RPMI8226 (cell line): ENCODE measurements at places on chromosomes 4 and X.
A peak's percentile ranks its signal among the peaks of the same experiment; 100 is the strongest.

- peak; percentile 95 for DNase-seq
Observed at GRCh38 chrX:153984351-153985178, 12.0 kb downstream of the TMEM187 start.

DNA sequence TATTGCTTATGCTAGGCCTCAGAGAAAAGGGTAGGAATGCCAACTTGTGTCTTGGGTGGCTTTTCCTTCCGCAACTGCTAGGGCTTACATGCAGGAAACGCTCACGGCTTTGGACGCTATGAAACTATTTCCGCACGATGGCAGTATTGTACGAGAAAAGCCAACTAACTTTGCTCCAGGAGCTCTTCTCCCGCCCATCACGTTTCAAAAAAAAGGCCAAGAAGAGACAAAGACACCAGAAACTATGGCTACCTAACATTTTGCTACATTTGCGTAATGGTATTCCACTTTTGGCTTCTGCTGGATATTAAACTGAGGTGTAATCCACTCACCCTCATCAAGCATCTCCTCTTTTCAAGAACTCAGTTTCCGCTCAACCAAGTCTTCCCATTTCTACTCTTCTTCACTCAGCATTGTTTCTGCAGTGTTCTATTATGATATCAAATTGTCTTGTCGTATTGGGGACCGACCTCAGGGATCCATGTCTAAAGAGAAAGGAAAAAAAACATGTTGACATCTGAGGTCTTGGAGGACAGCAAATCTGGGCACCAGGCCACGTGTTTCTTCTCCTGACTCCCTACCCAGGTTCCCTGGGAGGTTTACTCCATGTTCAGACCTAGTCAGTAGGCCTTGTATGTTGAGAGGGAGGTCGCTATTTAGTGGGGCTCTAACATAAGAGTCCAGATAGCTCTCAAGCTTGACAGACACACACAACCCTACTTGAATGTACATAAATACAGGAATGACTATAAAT lies 239.4 kb upstream of the STK26 start:
- peak; percentile 96 for DNase-seq

- no peak for DNase-seq
Observed at GRCh38 chrX:12804655-12805054, 13.4 kb downstream of the PRPS2 start.

- DNase-seq, result no peak
Observed at GRCh38 chrX:17005712-17006368, 59.4 kb downstream of the REPS2 start.

DNA sequence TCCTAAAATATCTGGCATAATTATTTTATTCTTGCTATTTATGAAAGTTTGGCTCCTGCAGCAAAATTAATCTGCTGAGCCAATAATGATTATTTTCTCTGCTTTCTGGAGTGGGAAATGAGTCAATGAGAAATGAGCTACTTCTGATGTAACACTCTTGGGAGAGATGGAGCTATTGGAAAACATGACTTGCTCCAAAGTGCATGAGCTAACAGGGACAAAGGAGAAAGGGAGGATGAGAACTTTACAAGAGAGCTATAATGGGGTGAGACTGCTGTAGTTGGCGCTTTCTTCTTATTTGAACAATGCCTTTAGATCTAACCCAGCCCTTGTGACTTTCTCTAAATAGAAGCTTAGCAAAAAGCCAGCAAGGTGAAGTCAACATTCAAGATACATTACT lies 615.1 kb downstream of the ANKRD50 start:
- no peak for DNase-seq

GRCh38 chrX:8851231-8851886 lies 50.2 kb upstream of the FAM9A start:
- no peak for DNase-seq

- DNase-seq, result no peak
Observed at GRCh38 chrX:103954259-103954658, 8.2 kb upstream of the TMSB15B start.

DNA sequence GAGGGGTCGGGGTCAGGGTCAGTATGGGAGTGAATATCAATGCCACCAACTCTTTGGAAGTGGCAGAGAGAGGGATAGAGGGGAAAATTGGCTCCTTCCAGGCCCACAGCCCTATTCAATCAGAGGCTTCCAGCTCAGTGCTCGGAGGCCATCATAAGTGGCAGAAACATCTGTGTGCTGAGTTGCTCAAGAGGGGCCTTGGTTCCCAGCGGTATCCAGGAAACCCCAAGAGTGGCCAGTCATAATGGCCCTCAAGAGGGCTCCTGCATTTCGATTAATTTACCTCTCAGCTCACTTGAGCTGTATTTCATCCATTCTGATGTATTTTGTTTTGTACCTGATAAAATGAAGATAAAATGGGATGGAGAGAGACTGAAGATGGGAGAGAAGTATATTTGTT lies 154.3 kb upstream of the EOLA2 start:
- DNase-seq, result no peak

DNA sequence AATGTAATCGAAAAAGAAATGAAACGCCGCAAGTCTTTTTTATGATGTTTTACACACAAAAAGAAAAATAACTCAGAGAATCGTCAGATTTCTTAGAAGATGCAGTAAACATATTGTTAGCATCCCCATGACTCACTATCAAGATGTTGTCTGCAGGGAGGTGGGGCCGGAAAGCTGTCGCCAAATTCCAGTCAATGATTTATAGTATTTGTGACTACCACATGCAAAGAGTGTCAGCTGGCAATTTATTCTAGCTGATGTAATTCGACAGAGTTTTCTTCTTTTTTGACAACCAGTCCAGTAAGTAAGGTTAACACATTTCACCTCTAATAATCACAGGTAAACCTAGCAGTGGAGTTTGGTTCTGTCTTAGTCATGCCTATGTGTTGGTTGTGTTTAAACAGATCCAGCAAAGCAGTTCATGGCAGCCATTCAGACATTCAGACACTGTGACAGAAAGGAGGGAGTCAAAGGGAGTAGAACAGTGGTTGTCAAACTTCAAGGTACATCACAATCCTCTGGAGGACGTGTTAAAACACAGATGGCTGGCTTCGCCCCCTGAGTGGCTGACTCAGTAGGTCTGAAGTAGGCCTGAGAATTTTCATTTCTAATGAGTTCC lies 19.8 kb upstream of the PPP1R2C start:
- DNase-seq, result no peak

GRCh38 chrX:50913520-50913919 lies 3.0 kb downstream of the BMP15 start:
- no peak for DNase-seq

DNA sequence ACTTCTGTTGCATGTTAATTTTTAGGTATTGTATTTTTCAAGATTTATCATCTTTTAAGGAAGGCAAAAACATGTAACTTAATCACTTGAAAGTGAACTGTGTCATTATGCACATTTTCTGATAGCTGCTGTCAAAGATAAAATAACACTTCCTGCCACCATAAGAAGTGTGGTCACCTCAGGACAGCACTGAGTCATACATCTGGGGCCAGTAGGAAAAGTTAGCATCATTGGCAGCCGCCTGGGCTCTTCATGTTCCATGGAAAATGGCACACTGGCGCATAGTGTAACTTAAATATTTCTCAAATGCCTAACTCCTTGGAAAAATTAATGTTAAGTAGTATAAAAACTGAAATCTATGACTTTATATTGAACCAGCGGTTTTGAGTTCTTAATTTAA lies 24.2 kb downstream of the CNKSR2 start:
- DNase-seq, result no peak

DNA sequence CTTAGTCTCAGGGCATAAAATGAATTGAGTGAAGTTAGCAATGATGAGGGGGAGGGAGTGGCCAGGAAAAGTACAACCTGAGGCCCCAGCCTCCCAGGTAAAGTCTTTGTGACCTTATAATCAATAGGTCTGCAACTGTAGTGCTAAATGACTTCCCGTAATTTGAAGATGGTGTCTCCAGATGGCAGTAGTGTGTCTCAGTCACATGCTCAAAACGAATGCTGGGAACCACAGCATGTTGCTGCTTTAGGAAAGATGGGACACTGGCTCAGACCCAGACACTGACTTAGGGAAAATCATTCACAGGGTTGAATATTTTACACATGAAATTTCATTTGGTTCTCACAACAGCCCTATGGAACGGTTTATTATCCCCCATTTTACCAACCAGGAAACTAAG lies 10.3 kb downstream of the SRPX2 start:
- DNase-seq, result no peak

DNA sequence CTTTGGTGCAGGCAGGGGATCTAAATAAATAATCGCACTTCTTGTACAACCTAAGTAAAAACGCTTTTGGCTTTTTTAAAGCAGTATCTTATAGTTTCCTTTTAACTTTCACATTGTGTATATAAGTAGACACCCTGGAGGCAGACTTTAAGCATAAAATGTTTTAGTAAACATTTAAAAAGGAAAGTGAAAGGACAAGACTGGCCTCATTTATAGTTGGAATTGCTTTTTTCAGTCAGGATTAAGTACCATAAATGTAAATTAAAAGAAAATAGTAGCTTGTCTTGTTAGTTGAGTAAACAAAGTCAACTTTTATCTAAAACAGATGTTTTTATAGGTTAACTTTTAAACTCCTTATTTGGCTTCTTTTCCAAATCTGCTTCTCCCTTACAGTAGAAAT lies 39.7 kb downstream of the PTPN13 start:
- DNase-seq, result no peak

DNA sequence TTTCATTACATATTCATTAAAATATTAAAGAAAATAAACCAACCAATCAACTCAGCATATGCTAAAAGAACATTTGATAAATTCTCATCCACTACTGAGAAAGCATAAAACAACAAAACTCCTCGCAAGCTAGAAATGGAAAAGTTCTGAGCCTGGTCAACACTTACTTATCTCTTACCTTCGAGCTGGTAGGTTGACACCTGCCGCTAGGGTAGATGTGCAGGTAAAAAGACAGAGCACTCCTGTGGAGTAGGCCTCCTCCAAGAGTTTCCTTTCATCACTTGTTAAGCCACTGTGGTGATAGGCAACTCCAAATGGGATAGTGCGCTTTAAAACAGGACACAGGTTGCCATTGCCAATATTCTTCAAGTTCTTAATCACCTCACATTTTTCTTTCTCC lies 18.9 kb downstream of the HELQ start:
- no peak for DNase-seq

DNA sequence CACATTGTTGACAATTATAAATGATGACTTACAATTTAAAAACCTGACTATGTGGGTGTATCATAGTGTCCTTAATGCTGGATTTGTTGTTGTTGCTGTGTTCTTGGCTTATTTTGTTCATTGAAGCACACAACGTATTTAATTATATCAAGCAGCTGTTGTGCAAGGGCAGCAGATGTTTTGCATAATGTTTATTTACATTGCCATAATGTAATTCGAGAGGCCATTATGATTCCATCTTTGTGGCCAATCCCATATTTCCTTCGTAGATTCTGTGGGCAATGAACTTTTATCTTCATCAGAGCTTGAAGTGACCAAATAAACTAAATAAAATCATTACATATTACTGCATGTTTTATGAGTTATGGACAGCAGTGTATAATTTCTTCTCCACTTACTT lies 422.6 kb upstream of the GALNTL6 start:
- DNase-seq, result no peak

GRCh38 chr4:128974136-128974581 lies 119.2 kb downstream of the SCLT1 start:
- no peak for DNase-seq

DNA sequence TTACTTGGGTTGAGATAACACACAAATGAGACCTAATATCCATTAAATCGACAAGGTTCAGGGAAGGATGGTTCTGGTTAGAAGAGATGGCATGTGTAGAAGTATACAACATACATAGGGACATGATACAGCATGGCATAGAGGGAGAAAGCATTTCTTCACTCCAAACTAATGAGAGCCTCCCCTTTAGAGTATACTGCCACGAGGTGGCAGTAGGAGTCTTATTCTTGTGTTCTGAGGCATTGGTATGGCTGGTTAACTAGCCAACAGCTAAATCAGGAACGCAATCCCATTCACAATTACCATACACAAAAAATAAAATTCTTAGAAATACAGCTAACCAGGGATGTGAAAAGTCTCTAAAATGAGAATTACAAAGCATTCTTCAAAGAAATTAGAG lies 29.1 kb upstream of the TRO start:
- peak; percentile 30 for DNase-seq

DNA sequence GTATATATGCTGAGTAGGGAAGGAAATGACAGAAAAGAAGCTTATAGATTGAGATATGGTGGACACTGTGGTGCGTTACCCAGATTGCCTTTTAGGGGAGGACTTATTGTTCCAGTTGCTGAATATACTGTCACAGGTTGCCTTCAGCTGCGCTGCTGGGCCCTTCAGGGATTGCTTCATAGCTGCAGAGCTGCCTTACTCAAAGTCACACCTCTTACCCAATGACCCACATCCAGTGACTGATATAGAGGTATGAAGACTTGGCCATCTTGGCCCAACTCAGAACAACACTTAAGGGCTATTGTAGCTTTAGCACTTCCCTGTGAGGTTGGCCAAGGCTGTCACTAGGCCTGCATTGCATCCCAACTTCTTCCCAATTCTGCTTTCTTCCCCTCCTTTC lies 63.4 kb upstream of the TMEM164 start:
- DNase-seq, result no peak

DNA sequence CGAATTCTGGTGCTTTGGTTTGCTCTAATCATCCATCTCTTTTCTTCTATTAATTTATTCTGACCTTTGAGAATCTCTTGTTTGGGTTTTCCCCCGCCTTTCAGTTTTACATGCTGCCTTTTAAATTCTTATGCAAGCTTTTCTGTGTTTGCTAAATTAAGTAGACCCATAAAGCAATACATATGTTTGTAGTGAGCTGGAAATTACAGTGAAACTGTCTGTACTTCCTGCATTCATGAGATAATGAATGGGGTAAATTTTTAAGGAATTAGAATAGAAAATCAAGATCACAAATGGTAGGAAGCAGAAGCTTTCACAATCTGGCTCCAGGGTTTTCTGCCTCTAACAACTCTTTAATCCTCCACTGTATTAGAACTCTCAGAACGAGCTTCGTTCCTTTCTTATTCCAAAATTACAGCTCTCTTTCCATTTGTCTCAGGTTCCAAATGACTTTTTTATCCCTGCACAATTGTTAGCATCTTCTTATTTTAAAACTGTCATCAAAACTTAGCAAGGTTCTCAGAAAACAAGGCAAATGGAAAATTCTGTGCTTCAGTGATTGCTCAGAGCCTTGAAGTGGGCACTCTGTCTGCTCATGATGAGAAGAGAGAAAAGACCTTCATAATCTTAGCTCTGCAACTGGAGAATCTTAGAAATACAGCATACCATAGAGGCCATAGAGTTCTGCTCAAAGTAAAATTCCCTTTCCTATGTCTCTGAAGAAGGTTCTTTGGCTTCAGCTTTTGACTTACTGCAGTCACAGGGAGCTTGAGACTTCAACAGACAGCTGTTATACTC lies 108.2 kb downstream of the EGF start:
- DNase-seq, result no peak

- no peak for DNase-seq
Observed at GRCh38 chrX:41984628-41985027, 61.3 kb upstream of the CASK start.

- DNase-seq, result no peak
Observed at GRCh38 chrX:13816176-13816575, 717 bp downstream of the GPM6B start.

- DNase-seq, result no peak
Observed at GRCh38 chrX:121886557-121886956, 839.1 kb downstream of the GLUD2 start.

GRCh38 chr4:74671080-74671698 lies 123.1 kb downstream of the BTC start:
- peak; percentile 22 for DNase-seq

- peak; percentile 46 for DNase-seq
Observed at GRCh38 chrX:51420610-51421009, 75.8 kb downstream of the NUDT11 start.

- no peak for DNase-seq
Observed at GRCh38 chr4:35695421-35695820, 548.9 kb downstream of the ARAP2 start.

- no peak for DNase-seq
Observed at GRCh38 chr4:16598597-16599206, 299.7 kb downstream of the LDB2 start.
